ENCODE measurements at places on chromosomes 16 and 17.

- DNase-seq = no peak
Observed at GRCh38 chr16:85436636-85437165, 176.4 kb upstream of the GSE1 start.

DNA sequence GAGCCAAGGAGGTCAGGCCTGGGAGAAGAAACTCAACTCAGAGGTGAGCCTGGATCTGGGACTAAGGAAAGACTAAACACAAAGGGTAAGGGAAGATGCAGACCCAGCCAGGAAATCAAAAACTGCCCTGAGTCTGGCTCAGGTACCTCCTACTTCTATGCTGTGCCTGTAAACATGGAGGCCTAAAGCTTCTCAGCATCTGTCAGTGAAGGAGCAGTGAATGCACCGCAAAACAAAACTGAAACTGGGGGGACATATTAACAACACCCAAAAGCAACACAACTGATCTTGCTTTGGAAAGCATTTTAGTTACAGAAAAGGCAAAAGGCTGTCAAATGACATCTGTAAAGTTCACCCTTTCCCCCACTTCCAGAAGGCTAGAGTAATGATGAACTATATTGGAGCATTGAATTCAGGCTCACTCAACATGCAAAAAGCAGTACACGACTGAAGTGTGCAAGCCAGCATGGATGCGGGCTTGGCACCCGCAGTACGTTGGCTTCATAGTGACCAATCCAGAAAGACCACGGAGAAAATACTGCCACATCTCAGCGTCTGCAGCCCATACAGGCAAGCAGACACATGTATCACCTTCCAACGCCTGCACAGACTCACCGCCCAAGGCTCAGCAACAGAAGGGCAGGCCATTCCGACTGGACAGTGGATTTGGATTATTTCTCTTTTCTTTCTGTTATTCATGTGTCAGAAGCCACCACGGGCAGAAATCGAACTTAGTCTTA lies 3.8 kb downstream of the TBC1D16 start:
- no peak for DNase-seq

GRCh38 chr16:58820411-58820810 lies 86.3 kb upstream of the GOT2 start:
- no peak for DNase-seq

DNA sequence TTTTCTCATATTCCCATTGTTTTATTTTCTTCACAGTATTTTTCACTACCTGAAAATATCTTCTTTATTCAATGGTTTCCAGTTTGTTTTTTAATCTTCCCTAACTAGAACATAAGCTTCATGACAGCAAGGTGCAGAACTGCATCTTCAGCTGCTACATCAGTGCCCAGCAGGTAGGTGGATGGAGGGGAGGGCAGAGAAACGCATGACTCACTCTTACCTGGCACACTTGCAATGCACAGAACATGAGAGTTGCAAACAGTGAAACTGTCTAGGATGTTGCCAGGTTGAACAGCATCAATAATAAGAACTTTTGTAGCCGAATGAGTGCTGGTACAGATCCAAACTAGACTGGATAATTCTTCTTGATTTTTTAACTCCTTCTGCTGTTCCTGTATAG lies 127.1 kb downstream of the SPAG9 start:
- no peak for DNase-seq

GRCh38 chr17:27671591-27671910 lies 40.6 kb downstream of the LGALS9 start:
- DNase-seq = no peak

- DNase-seq = no peak
Observed at GRCh38 chr17:68591583-68591982, 9.6 kb downstream of the FAM20A start.

- no peak for DNase-seq
Observed at GRCh38 chr17:72571813-72572396, 451.1 kb downstream of the SOX9 start.

- peak; percentile 18 for DNase-seq
Observed at GRCh38 chr16:1612320-1613111, at the start of gene CRAMP1. TSS of gene CRAMP1 (plus strand) at chr16:1612360. CDS start at chr16:1614640, 2,280 bp downstream.

DNA sequence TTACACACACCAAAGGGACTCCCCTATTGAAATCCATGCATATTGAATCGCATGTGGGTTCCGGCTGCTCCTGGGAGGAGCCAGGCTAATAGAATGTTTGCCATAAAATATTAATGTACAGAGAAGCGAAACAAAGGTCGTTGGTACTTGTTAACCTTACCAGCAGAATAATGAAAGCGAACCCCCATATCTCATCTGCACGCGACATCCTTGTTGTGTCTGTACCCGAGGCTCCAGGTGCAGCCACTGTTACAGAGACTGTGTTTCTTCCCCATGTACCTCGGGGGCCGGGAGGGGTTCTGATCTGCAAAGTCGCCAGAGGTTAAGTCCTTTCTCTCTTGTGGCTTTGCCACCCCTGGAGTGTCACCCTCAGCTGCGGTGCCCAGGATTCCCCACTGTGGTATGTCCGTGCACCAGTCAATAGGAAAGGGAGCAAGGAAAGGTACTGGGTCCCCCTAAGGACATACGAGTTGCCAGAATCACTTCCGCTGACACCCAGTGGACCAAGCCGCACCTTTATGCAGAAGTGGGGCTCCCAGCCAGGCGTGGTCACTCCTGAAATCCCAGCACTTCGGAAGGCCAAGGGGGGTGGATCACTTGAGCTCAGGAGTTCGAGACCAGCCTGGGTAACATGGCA lies 2.2 kb downstream of the GAA start:
- no peak for DNase-seq

GRCh38 chr17:57001541-57001940 lies 23.6 kb downstream of the SCPEP1 start:
- DNase-seq = no peak

DNA sequence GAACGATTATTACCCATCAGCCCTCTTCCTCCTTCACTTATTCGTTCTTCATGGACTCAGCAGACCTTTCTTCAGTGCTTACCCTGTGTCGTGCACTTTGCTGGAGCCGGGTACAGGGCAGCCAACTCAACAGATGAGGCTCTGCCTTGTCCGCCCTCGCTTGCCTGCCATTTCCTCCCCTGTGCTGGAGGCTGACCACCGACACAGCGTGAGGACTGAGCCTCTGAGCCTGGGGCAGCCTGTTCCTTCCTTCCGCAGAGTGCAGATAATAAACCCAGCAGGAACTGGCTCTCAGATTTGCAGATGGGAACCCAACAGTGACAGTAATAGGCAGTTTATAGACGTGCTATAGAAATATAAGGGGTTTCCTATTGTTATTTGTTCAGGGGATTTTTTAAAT lies 7.0 kb upstream of the SLC39A11 start:
- DNase-seq = no peak

DNA sequence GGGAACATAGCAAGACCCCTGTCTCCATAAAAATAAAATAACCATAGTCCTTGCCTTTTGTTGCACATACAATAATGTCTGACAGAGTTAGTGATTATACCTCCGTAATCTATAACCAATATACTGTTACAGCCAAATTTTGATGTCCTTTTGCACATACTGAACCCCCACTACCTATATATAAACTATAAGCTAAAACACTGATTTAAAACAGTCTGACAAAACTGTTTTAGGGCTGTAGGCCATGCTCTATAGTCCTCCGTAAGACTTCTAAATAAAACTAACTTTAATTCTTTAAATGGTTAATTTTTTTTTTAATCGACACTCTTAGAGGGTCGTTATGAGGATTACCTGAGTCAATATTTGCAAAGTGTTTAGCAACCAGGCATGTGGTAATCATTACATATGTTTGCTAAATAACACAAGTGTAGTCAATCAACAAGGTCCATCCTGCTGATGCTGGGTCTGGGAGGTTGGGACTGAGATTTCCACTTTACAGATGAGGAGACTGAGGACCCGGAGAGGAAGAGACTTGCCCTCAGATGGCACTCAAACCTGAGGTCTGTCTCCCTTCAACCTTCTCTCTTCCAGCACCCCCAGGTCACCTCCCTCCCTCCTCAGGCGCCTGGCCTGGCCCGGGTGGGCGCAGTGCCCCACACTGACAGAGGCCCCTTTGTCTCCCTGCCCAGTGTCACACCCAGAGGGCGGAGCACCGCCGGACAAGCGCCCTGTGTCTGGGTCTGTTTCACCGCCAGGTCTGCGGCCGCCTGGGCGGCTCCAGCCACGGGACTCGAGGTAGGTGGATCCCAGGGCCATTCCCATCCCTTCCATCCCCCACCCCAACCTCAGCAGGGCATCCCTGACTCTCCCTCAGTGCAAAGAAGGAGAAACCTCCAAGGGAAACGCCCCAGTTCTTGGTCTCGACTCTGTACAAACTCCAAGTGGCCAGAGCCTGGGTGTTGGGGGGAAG lies 10.3 kb downstream of the ZNF385C start:
- DNase-seq = no peak

GRCh38 chr16:4407543-4408322 lies 8.7 kb downstream of the CORO7 start:
- peak; percentile 89 for DNase-seq

- peak; percentile 83 for DNase-seq
Observed at GRCh38 chr16:53789137-53789536, 85.2 kb downstream of the FTO start.

- DNase-seq = no peak
Observed at GRCh38 chr17:17789828-17790636, 46.8 kb downstream of the SREBF1 start.

- no peak for DNase-seq
Observed at GRCh38 chr16:4071686-4072561, 44.3 kb downstream of the ADCY9 start.

- peak; percentile 42 for DNase-seq
Observed at GRCh38 chr16:84177741-84178073, 9.2 kb downstream of the TAF1C start.

- DNase-seq = no peak
Observed at GRCh38 chr17:77223642-77224420, 83.1 kb downstream of the SEC14L1 start.

DNA sequence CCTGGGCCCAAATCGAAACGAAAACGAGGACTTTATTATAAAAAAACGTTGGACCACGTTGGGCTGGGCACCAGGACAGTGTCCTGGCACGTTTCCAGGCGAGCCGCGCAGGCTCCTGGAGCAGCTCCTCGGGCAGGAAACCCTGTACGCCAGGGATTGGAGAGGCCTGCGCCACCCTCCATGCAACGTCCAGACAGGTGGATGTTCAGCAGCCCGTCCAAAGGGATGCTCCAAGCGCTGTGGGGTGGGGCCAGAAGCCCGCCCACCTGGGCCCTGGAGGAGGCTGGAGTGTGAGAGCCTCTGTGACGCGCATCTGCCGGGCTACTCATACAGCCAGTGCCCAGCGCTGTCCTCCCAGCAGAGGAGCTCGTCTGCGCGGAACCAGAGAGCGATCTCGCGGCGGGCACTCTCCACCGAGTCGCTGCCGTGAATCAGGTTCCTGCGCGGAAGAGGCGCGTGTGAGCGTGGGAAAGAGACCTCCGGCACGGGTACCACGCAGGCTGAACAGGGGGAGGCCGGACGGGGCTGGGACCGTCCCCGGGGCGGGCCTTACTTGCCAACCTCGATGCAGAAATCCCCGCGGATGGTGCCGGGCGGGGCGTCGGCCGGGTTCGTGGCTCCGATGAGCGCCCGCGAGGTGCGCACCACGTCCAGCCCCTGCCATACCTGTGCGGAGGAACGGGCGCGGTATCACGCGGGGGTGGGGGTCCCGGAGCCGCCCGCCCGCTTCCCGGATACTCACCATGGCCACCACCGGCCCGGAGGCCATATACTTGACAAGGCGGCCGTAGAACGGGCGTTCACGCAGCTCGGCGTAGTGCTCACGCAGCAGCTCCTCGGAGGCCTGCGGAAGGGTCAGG lies 785 bp downstream of the NME3 start:
- peak; percentile 50 for DNase-seq

DNA sequence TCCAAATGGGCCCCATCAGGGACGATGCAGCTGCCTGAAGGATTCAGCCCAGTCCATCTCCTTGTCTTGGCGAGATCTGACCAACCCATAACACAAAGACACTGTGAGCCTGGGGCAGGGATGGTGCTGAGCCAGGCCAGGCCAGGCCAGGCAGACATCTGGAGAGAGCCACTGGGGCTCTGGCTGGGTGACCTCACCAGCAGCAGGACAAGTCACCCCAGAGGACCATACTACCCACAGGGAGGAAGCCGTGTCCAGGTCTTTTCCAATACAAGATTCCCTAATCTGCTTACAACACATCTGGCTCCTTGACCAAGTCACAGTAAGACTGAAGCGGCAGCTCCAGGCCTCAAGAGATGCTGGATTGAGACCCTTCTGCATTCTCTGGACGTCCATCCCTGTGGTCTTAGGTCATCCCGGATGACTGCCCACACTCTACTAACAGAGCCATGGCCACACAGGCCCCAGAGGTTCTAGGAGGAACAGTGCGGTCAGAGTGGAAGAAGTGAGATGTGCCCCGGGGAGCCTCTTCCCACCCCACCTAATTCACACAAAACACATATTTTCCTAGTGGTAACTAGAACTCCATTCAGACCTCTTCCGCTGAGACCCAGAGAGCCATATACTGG lies 81.8 kb upstream of the RCVRN start:
- DNase-seq = no peak

GRCh38 chr17:51778842-51779241 lies 379.7 kb downstream of the CA10 start:
- no peak for DNase-seq

DNA sequence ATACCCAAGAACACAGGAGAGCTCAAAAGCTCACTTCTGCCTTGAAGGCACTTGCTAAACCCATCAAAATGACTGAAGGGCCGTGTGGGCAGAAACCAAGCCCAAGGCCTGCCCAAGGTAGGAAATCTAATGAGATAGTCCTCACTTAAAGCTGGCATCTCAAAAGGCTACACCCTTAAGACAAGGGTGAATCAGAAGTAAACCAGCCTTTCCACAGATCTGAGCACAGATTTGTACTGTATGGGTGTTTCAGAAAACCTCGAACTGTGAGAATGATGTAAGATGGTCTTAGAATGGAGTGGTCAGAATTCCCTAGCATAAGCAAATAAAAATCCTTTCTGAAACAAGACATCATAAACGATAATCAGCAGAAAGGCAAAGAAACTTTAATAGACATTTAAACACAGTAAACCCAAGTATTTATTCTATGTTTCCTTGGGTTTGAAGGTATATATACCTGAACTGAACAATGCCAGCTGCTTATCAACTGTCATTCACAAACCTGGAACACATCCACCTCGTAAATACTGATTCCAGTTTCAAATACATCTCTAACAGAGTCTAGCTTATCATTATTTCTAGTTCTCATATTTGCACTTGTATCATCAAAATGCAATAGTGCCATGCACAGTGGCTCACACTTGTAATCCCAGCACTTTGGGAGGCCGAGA lies 37.8 kb downstream of the GLG1 start:
- DNase-seq = peak; percentile 63

DNA sequence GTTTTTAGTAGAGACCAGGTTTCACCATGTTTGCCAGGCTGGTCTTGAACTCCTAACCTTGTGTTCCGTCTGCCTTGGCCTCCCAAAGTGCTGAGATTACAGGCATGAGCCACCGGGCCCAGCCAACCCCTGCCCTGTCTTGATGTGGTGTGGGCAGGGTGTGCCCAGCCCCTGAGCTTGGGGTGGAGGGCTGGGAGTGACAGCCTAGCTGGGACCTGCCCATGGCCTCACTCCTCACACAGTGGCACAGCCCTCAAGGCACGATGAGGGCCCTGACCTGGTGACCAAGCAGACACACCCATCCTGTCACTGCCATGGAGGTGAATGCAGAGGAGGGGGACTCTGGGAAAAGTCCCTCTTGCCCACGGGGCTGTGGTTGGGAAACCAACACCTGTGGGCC lies 3.0 kb downstream of the IL32 start:
- no peak for DNase-seq

- DNase-seq = peak; percentile 76
Observed at GRCh38 chr17:69574257-69575197, 160.0 kb downstream of the MAP2K6 start.

- DNase-seq = peak; percentile 84
Observed at GRCh38 chr16:31071861-31072260, 2.2 kb downstream of the ZNF668 start.

GRCh38 chr16:49462989-49463371 lies 89.4 kb downstream of the C16orf78 start:
- no peak for DNase-seq

GRCh38 chr16:89815639-89816348 lies 653 bp downstream of the FANCA start:
- DNase-seq = no peak
